ENCODE measurements at places on chromosomes 11 and 22.

DNA sequence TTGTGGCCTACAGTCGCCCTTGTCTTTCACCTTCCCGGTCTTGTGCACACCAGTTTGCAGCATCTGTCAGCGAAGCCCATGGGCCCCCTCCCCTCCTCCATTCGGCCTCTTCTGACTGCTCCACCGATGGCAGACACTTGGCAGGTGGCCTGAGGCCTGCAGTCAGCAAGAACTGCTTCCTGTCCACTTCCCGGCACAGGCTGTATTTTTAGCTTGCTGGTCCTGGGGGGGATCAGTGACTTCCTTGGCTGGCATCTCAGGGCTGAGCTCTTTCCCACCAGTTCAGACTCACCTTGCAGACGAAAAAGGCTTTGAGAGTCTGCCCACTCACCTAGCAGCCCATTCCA lies 106.4 kb downstream of the SYN3 start:
- no peak for DNase-seq

DNA sequence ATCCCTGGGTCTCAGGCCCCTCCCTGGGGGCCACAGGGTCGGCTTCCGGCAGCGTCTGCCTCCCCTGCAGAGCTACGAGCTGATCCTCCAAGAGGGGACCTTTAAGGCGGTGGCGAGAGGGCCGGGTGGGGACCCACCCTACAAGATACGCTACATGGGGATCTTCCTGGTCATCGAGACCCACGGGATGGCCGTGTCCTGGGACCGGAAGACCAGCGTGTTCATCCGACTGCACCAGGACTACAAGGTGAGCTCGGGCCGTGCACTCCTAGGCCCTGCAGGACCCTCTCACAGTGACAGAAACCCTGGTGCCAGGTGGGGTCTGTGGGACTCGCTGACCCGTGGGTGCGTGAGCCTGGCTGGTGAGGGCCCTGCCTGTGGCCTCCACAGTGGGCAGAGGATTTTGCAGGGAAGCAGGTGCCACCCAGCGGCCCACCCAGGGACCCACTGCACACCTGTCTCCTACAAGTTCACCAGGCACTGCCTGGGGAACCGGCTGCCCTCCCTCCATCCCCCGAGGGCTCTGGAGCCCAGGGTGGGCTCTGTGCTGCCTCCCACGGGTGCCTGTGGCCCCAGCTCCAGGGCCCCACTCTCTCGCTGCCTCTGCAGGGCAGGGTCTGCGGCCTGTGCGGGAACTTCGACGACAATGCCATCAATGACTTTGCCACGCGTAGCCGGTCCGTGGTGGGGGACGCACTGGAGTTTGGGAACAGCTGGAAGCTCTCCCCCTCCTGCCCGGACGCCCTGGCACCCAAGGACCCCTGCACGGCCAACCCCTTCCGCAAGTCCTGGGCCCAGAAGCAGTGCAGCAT lies 13.7 kb downstream of the MUC5B start:
- DNase-seq, result no peak

- no peak for DNase-seq
Measured at GRCh38 chr22:17102297-17102667, 17.5 kb downstream of the IL17RA start.

DNA sequence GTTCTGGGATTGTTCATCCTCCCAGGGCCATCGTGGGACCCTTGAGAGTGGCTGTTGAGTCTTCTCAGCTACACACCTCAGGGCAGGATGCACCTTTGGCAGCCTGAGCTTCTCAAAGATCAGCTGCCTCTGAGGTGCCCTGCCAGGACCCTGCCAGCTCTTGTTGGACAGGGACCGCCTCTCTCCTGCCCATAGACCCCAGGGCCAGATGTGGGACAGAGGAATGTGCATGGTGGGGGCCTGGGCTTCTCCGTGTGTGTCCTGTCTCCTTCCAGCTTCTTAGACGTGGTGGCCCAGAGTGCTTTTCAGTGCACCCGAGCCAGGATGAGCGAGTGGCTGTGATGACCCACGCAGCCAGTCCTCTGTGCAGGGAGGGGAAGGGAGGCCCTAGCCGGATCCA lies 5.9 kb upstream of the TRMU start:
- DNase-seq, result no peak

DNA sequence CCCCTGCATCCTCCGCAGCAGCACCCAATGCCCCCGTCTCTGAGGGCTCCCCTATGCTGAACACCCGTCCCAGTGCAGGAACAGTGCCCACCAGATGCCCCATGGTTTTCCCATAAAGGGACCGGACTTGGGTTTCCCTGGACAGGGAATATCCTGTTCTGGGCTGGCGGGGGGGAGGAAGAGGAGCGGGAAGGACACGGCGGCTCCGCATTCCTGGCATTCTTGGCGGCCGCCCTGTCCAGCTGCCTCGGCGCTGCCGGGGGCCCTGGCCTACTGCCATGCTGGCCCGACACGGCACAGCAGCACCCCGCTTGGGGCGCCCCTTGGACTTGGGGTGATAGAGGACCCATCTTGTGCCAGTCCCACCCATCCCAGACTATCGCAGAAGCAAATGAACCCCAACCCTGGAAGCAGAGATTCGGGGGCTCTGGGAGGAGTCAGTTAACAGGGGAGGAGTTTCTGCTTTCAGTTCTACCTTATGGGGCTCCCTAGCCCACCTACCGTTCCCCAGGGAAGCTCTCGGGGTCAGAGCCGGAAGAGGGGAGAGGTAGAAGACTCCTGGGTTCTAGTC lies 23.7 kb upstream of the CBX7 start:
- no peak for DNase-seq

DNA sequence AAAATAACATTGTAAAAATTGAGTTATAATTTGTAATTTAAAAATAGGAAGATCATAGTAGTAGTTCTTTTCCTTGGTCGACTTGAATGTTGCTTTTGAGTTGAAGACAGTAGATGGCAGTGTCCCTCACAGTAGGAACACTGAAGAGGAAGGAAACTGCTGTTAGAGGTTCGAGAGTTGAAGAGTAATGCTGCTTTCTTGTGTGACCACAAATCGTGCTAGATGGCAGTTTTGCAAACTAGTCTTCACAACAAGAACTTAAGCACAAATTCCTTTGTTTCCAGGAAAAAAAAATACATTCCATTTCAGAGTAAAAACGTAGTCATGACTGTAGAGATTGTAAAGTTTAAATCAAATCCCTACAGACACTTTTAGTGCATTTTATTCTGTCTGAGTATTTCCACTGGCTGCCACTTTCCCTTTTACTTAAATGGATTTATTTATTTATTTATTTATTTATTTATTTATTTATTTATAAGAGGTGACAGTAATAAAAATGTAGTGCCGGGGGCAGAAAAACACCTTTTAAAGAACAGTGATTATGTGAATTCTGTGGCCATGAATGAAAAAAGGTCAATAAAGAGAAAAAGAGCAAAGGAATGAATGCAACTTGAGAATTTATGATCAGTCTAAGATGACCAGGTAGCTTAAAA lies 54.6 kb downstream of the SPECC1L start:
- no peak for DNase-seq

DNA sequence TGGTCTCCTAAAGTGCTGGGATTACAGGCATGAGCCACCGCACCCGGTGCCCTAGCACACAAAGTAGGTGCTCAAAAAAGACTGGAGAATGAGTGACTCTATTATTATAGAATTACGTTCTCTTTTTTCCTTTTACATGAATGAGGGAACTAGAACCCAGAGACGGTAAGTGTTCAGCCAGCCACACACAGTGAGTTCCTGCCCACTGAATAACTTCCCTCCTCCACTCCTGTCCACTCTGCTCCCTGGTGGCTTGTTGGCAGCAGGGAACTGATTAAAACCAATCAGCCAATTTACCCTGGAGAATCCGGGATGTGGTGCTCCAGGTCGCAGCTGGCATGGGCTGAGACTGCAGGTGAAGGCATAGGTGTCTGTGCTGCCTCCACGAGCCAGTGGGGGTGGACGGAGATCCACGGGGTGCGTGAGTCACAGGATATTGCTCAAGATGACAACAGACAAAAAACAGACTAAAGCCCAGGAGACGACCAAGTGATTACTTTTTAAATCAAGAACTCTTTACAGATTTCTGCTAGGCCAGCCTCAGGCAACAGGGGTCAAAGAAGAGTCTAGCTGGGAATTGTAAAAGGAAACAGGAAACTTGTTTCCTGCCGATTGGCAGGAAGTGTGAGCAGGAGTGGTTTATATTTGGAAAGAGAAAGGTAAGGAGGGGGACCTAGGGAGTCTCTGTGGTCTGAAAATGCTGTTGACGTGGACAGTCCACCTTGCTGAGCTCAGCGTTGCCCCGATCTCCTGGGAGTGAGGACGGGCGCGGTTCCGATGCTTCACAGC lies 95.2 kb upstream of the TP53I11 start:
- DNase-seq, result peak; percentile 19

GRCh38 chr11:23755769-23756168 lies 741.1 kb upstream of the LUZP2 start:
- DNase-seq, result no peak

GRCh38 chr11:68424101-68424632 lies 36.4 kb upstream of the PPP6R3 start:
- DNase-seq, result no peak

GRCh38 chr22:49117486-49117885 lies 710.2 kb downstream of the BRD1 start:
- DNase-seq, result no peak

DNA sequence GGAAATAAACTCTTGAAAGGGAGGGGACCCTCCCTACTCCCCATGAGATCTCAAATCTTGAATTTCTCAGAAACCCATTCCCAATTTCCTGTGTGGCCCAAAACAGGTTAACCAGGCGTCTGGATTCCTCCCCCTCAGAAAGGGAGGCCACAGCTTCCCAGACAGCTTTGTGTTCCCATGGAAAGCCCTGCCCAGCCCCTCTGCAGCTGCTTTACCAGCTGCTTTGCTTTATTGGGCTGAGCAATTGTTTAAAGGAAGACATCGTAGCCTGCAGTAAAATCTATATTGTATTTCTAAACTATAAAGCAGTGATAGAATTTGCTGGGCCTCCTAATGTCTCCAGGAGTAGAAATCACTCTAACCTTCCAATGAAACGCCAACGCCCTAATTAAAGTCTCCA lies 97.4 kb downstream of the CHST1 start:
- DNase-seq, result no peak

GRCh38 chr11:92870196-92870832 lies 99.1 kb upstream of the MTNR1B start:
- DNase-seq, result no peak

GRCh38 chr11:65429068-65429681 lies 6.6 kb downstream of the NEAT1 start:
- no peak for DNase-seq

GRCh38 chr22:41361716-41362310 lies 19.9 kb upstream of the TEF start:
- DNase-seq, result no peak

- no peak for DNase-seq
Measured at GRCh38 chr11:117782101-117782500, 14.9 kb downstream of the DSCAML1 start.

DNA sequence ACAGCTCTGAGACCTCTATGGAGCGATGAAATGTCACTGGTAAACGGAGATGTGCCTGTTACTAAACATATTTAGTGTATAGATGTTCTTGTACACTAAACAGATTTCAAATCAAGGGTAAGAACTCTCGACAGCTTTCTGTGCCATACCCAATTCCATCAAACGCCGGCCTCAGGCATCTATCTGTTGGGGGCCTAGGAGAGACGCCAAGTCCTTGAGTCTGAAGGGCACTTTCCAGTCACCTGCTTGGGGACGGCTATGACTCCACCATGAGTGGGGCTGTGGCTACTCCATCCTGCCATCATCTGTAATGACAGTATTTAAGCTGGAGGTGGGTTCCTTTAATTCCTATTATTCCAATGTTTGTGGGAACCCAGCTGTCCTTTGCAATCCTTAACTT lies 87.8 kb downstream of the SHANK2 start:
- no peak for DNase-seq

DNA sequence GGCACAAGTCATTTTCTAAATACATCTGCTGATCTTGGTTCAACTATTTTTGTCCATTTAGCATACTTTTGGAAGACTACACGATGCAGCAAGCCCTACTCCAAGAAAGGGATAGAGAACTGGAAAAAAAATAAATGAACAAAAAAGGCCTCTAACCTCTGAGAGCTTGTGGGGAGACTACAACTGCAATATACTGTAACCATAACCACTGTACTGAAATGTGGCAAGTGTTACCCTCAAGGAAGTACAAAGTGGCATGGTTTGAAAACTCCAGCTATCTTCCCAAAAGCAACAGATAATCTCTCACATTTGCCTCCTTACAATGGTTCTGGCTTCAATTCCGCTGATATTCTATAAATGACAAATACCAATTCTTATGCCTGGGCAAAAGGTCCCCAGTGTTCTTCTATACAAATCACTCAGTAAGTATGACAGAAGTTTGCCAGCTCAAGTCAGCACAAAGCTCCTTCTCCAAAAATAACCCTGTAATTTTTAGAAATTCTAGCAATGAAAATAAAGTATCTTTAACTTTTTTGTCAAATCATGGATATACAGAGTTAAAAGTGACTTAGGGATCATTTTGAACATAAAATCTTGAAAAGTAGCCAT lies 22.9 kb downstream of the AMBRA1 start:
- no peak for DNase-seq

DNA sequence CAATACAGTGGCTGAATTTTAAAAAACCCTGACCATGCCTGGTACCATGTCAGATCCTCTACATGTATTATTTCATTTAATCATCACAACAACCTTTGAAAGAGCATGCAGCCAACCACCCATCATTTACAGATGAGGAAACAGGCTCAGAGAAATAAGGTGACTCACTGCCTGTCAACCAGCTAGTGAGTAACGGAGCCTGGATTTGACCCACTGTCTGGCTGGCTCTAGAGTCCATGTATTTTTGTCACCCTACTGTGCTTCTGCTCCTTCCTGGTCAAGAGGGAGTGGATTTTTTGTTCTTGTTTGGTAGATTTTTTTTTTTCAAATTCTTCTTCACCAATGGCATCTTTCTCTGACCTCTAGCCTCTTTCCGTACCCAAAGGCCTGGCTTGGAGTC lies 77.4 kb downstream of the CWC15 start:
- DNase-seq, result no peak

DNA sequence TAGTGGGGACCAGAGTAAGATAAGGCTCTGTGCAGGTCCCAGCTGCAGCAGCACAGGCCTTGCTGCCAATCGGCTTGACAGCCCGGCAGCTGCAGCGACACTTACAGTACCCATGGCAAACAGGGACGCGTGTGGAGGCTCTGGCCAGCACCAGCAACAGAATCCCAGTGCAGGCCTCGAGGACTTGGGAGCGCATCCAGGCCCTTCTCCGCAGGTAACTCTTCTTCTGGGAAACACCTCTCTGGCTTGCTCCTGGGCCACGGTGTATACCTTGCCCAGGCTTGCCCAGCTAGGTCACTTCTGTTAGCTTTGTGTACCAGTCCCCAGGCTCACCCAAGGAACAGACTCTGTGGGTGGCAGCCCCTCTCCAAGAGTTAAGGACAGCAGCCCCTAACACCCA lies 126.7 kb downstream of the CTTN start:
- DNase-seq, result no peak

GRCh38 chr11:1947592-1948237 lies 583 bp downstream of the MRPL23 start:
- no peak for DNase-seq

All from activated CD4-positive, alpha-beta T cell treated with anti-CD3 and anti-CD28 coated beads for 4 hours (primary cell).